ENCODE measurements at places on chromosomes 1 and 21.

DNA sequence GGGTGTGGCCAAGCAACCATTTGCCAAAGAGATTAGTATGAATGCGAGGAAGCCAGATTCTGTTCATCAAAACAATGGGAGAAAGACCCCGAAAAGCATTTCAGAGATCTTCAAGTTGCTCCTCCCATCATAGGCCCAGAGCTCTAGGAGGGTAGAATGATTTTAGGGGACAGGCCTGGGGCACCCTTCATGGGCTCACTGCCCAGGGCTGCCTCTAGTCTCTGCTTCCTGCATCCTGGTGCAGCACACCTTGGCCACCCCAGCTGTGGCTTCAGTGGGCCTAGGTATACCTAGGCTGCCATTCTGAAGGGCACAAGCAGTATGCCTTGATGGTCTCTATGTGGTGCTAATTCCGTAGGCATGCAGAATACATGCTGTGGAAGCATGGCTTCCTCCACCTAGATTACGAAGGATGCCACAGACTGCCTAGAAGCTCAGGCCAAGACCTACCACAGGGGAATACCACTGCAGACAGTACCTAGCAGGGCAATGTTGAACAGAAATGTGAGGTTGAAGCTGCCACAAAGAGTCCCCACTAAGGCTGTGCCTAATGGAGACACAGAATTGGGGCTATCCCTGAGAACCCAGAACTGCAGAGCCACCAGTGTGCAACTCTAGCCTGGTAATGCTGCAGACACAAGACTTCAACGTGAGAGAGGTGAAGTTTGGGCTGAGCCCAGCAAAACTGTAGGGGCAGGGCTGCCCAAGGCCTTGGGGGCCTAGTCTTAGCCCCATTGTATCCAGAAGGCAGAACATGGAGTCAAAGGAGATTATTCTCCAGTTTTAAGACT lies 158.8 kb downstream of the CLIC6 start:
- no peak for DNase-seq

GRCh38 chr21:41232013-41232412 lies 64.1 kb downstream of the BACE2 start:
- DNase-seq = no peak

- no peak for DNase-seq
Observed at GRCh38 chr1:199857108-199857507, 170.4 kb upstream of the NR5A2 start.

DNA sequence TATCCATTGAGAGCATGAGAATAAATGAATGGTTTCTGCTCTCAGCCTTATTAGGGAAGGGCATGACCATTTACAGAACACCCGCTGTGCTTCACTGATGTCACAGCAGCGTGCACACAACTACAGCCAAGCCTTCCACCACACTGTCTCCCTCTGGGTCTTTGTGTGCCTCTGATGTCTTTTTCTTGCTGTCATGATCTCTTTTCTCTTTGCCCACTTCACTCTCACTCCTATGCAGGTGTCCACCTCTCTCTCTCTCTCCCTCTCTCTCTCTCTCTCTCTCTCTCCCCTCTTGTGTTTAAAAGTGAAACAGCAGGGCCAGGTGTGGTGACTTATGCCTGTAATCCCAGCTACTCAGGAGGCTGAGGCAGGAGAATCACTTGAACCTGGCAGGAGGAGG lies 232.5 kb upstream of the JUN start:
- no peak for DNase-seq

DNA sequence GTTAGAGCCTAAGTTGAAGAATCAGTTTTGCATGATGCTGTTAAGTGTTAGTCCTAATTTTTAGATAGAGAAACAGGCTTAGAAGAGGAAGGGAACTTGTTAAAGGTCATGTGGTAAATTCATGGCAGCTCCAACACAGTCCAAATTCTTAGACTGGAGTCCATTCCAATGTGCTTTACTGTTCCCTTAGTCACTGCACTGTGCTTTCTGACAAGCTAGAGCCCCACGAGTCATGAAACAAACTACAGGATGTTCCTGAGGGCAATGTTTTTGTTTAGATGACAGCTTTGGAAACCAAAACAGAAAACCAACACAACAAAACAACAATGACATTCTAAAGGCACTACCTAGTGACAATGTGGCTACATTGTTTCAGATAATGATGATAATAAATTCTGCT lies 23.1 kb upstream of the RGS4 start:
- peak; percentile 20 for DNase-seq

DNA sequence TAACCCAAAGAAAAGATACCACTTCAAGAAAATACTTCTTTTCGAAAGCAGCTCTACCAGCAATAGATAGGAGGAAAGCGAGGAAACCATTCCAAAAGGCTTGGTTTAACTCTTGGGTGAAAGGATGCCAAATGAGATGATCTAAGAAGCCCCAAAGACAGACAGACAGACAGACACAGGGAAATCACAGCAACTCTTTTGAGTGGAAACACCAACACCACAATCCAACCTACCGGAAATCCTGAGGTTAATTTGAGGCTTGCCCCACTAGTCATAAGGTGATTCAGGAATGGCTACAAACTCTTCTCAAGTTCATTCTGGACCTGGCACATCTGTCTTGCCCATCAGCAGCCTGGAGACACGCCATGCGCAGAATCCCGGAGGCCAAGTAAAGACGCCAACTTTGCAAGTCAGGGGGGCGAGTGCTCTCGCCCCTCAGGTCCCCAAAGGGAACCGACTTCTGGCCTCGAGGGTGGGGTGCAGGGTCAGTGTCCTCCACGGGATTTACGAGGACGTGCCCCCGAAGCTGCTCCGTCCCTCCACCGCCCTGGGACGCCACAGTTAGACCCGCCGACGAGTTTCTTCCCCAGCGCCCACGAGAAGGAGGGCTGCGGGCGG lies 778 bp downstream of the EVI5 start:
- DNase-seq = peak; percentile 56

DNA sequence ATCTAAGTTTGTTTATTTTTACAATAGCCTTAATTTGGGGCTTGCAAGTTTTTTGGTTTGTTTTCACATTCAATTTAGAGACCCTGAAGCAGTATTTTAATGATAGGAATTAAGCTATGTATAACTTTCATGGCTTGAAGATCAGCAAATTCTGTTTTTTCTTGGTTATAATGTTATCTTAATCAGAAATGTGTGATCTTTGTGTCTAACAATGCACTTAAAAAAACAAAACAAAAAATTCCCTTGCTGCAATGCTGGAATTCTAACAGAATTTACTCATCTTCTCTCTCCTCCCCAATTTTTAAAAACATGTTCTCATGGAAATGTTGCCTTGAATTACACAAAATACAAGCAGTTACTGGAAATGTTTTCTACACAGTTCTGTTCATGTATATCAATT lies 113.1 kb downstream of the OLFML2B start:
- no peak for DNase-seq

GRCh38 chr1:8217011-8217711 lies 100.8 kb upstream of the SLC45A1 start:
- DNase-seq = peak; percentile 39

DNA sequence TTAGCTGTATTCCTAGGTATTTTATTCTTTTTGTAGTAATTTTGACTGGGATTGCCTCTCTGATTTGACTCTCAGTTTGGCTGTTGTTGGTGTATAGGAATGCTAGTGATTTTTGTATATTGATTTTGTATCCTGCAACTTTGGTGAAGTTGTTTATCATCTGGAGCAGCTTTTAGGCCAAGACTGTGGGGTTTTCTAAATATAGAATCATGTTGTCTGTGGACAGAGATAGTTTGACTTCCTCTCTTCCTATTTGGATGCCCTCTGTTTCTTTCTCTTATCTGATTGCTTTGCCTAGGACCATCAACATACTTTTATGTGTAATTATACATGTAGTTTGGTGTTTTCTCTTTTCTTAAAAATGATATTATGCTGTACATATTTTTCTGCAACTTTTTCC lies 27.2 kb downstream of the CD46 start:
- no peak for DNase-seq

DNA sequence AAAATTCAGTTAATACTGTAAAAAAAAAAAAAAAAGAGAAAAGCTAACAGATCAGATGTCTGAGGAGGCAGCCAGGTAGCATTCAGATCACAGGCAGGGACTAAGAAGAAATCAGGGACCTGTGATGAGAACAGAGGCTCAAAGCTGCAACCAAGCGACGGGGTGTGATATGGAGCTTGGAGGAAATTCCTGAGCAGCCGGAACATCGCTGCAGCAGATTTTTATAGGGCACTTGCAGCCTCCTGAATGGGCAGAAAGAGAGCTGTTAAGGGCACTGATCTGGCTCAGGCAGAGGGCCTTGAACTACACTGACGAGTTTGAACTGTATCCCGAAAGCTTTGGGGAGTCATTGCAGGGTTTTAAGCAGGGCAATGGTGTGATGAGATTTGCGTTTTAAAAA lies 315.4 kb downstream of the ADGRL2 start:
- no peak for DNase-seq

- no peak for DNase-seq
Observed at GRCh38 chr1:237795558-237795957, 95.2 kb downstream of the ZP4 start.

- peak; percentile 22 for DNase-seq
Observed at GRCh38 chr1:102970496-102971078, 137.7 kb downstream of the COL11A1 start.

- DNase-seq = no peak
Observed at GRCh38 chr1:43069461-43070050, 102.5 kb downstream of the EBNA1BP2 start.

- DNase-seq = peak; percentile 69
Observed at GRCh38 chr1:167687919-167688519, 33.8 kb upstream of the MPZL1 start.

GRCh38 chr1:10160907-10161490 lies 49.4 kb upstream of the KIF1B start:
- DNase-seq = no peak

GRCh38 chr21:38126666-38127303 lies 130.0 kb upstream of the KCNJ15 start:
- DNase-seq = peak; percentile 53

DNA sequence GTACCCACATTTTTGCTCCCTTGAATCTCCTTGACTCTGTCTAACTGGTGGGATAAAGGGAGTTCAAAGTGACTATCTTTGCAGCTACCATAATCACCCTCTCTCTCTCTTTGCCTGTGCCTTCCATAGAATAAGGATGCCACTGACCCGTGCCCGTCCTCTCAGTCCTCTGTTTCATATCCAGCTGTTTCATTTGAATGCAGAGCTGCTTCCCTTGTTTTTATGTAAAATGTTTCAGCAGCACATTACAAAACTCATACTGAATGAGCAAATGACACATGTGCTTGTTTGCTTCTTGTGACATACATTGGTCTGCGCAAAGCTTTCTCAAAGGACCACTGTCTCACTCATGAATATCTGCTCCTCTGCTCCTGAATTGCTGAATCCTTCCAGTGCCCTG lies 38.4 kb downstream of the CDC42 start:
- DNase-seq = no peak

DNA sequence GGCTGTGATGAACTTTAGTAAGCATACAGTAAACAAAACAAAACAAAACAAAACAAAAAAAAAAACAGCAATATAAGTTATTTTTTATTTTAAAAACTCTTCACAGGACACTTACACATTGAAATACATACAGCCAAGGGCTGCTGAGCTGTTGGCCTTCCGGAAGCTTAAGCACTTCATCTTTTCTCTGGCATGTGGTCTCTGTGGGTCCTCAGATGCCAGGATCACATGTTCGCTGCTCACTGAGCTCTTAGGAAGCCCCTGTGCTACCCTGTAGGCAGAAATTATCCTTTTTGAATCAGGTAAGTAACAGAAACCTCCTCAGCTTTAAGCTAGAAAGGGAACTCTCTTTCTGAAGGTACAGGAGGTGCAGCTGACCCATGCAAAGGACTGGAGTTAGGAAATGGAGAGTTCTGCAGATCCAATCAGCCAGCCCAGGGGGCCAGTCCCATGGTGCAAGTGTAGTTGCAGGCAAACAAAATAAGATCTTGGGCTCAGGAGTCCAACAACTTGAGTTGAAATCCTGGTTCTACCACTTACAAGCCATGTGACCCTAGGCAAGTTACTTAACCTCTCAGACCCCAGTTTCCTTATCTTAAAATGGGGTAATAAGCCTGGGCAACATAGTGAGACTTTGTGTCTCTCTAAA lies 22.4 kb upstream of the MED18 start:
- no peak for DNase-seq

- no peak for DNase-seq
Observed at GRCh38 chr1:114341856-114342255, 169.1 kb downstream of the TRIM33 start.

DNA sequence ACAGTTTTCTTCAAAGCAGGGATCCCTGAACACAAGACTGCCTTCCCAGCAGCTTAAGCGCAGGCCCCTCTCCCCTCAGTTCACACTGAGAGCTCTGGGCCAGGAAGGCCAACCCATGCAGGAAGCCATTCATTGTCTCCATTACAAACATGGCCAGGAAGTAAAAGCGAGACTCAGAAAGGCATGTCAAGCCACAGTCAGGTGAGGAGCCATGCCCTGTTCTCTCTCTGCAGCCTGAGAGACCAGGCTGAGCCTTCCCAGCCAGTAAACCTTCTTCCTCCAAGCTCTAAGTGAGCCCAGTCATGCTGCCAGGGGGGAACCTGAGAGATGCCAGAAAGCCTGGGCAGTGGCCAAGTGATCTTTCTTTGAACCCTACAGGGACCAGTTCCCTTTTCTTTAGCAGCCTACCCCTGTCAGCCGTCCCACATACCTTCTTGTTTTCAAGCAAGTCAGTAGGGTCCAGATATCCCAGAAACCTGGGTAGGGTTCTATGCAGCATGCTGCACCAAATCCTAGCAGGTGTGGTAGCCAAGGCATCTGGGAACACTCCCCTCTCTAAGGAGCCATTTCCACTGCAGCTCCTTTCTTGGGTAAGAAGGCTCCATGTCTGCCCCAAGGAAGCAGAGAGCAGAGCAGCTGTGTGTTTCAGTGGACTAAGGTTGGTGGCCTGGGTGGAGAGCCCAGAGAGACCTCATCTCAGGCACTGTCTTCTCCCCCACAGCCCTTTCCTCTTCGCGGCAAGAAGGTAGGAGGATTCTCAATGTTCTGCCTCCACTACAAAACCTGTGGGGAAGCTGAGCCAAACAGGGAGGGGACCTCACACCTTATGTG lies 977 bp downstream of the TRAF3IP3 start:
- DNase-seq = no peak

GRCh38 chr1:20185834-20186782 lies at the start of the genes PLA2G2C and UBXN10:
PLA2G2C (minus strand) TSS chr1:20186518; CDS start chr1:20177363, 9,155 bp downstream.
UBXN10 (plus strand) TSS chr1:20186096; CDS start chr1:20190562, 4,466 bp downstream.
- DNase-seq = no peak

- DNase-seq = peak; percentile 14
Observed at GRCh38 chr1:121519042-121519755, 334.4 kb downstream of the SRGAP2C start.

Measured in AG08396 (cell line).